ENCODE measurements at places on chromosomes 7 and 10. TPM values are rescaled to one million over a fixed set of nuclear protein-coding genes. Genes with fewer than 3 reads are reported as not detected.

INSYN2A gene
- total RNA-seq: 0.09 TPM

SSC4D gene
- total RNA-seq: 1.1 TPM

COL28A1 gene
- 0.28 TPM for total RNA-seq

FAM20C gene
- 22.7 TPM for total RNA-seq

LRIT2 gene
- total RNA-seq: not detected

PNLIPRP3 gene
- not detected for total RNA-seq

PON1 gene
- total RNA-seq: not detected

DNA sequence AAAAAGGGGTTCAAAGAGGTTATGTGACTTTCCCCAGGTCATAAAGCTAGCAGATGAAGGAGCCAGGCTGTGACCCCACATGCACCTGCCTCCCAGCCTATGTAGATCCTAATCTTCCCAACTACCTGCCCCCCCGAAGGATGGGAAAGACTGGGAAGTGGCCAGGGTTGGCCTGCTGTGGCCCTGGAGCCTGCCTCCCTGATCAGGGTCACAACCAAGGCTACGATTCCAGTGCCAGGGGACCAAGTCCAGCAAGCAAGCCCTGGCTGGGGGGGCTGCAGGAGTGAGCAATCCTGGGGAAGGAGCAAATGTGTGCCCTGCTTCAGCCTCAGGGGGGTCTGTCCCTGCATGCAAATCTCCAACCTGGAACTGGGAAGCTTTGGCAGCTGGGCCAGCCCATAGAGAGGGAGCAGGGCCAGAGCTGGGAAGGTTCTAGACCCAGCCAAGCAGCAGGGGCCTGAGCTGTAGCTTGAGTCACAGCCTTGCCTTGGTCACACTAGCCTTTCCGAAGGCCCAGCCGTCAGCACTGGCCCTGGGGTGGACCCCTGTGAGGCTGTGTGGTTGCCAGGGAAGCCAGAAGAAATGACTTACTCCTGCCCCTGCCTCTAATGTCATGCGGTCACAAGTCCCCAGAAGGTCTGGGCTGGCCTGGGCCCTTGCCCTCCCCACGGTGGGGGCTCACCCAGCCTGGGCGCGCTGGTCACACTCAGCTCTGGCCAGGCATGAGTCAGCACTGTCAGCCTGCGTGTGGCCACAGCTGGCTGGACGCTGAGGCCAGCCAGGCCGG lies 96.4 kb upstream of the ZMIZ1 start:
- DNase-seq: peak; percentile 50

DNA sequence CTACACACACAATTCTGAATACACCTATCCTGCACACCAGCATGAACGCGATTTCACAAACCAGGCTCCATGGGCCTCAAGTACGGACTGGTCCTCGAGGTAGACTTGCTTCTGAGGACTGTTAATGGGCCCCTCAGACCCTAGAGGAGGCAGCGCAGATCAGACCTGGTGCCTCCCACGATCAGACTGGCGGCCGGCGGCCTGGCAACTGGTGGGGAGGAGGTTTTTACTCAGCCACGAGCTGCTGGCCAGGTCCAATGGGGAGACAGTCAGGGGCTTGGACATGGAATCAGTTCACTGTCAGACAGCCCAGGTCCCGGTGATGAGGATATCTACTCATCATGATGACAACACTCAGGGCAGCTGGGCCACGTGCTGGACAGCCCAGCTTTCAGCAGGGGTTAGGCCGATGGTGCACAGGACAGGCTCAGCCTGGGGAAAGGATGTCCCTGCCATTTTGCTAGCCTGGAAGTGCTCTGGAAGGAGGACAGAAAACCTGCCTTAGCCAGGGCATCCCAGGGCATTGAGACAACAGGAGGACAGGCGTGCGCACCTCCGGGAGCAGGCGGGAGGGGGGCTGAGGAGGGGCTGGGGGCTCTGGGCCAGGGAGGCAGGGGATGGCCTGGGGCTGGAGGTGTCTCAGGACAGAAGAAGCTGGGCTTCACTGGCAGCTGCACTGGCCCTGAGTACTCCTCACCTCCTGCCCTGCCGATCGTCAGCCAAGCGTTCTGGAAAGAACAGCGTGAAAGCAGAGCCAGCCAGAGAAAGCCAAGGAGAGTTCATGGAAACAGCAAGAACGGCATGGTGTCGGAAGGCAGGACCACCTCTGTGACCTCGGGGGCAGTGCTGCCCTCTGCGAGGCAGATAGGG lies 48.0 kb upstream of the RASGEF1A start:
- no peak for DNase-seq

GRCh38 chr10:9596368-9596920 lies 1421.2 kb upstream of the CELF2 start:
- no peak for DNase-seq

GRCh38 chr10:79938728-79939406 lies 10.0 kb downstream of the SFTPD start:
- no peak for DNase-seq

- no peak for DNase-seq
Observed at GRCh38 chr7:100538348-100538653, 702 bp upstream of the AGFG2 start.

DNA sequence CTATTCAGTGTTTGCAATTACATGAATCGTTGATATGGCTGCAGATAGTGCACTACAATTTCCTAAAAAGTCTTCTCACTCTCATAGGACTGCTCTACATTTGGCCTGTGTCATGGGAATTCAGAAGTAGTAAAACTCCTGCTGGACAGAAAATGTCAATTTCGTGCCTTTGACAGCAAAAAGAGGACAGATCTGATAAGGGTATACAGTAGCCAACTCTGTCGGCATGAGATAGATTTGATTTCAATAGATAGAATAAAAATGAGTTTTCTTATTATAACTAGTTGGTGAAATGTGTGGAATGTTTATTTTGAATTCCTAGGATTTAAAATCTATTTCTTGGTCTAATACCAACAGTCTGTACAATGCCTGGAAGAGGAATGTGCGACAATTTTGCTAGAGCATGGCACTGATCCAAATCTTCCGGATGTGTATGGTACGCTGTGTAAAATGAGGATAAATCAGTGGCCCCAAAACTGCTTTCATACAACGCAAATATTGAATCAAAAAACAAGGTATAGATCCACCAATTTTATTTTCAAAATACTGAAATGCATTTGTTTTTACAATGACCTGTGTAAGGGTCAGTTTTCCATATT lies 133.5 kb upstream of the CDK13 start:
- DNase-seq: no peak

GRCh38 chr7:29480934-29481651 lies 82.5 kb upstream of the PRR15 start:
- no peak for DNase-seq

GRCh38 chr7:104894726-104895521 lies 119.1 kb upstream of the KMT2E start:
- no peak for DNase-seq

DNA sequence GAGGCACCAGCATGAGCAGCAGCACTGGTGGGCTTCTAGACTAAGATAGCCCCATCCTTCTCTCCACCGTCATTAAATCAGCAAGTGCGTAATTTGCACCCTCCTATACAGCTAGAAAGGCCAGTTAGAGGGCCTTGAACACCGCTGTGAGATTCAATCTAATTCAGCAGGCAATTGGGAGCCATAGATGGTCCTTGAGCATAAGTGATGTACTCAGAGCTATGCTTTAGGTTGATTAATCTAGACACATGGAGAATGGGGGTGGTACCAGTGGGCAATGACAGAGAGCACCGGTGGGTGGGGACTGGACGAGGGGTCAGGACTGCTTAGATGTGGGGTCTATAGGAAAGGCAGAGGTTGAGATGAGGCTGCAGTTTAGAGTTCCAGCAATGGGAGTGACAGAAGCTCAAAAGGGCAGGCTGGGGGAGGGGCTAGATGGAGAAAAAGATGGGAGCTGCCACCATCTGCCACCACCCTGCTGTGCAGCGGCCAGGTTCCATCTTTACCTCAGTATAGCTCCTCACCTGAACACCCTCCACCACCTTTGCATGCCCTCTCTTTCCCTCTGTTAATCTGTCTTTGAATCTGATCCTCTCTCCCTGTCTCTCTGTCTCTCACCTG lies 87.3 kb downstream of the C10orf105 start:
- no peak for DNase-seq

GRCh38 chr10:33229252-33229948 lies 105.1 kb downstream of the NRP1 start:
- DNase-seq: no peak

GRCh38 chr10:61840403-61840802 lies 61.1 kb upstream of the ARID5B start:
- DNase-seq: no peak

- no peak for DNase-seq
Observed at GRCh38 chr10:2414039-2414438, 653.3 kb upstream of the PFKP start.

DNA sequence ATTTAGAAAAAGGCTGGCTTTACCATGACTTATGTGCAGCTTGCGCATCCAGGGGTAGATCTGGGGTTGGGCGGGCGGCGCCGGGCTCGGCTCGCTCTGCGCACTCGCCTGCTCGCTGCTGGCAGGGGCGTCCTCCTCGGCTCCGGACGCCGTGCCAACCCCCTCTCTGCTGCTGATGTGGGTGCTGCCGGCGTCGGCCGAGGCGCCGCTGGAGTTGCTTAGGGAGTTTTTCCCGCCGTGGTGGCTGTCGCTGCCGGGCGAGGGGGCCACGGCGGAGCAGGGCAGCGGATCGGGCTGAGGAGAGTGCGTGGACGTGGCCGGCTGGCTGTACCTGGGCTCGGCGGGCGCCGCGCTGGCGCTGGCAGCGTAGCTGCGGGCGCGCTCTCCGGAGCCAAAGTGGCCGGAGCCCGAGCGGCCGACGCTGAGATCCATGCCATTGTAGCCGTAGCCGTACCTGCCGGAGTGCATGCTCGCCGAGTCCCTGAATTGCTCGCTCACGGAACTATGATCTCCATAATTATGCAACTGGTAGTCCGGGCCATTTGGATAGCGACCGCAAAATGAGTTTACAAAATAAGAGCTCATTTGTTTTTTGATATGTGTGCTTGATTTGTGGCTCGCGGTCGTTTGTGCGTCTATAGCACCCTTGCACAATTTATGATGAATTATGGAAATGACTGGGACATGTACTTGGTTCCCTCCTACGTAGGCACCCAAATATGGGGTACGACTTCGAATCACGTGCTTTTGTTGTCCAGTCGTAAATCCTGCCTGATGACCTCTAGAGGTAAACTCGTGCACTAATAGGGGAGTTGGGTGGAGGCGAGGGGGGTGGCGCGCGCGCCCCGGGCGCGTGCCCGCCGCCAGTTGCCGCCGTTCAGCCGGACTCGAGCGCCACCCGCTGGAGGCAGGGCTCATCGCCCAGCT lies at the start of gene HOXA5:
HOXA5 (minus strand) TSS at position 659 of the 927 bp plus-strand sequence; CDS start at position 585, 74 bp downstream.
- DNase-seq: peak; percentile 64

- DNase-seq: no peak
Observed at GRCh38 chr7:121420976-121421375, 24.9 kb upstream of the FAM3C start.

- no peak for DNase-seq
Observed at GRCh38 chr7:140235114-140235513, 58.3 kb upstream of the KDM7A start.

GRCh38 chr7:43757073-43757720 lies 1.3 kb upstream of the BLVRA start:
- DNase-seq: no peak

DNA sequence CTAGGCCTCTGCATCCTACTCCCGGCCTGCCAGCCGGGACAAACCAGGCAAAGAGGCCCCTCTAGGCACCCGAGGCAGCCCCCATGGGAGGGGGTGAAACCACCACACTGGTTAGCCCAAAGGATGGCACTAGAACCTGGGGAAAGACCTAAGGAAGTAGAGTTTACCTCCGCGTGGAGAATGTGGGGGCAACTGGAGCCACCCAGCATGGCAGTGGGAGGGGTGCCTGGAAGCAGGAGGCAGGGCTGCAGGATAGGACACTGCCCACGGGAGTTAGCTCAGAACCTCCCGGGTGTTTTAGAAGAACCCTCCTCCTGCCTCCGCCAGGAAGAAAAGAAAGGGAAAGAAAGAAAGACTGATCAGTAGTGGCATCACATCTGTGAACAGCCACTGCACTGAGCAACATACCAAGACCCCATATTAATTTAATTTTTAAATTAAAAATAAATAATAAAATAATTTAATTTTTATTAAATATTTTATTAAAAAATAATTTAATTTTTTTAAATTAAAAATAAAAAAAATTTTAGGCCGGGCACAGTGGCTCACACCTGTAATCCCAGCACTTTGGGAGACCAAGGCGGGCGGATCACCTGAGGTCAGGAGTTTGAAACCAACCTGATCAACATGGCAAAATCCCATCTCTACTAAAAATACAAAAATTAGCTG lies 11.2 kb downstream of the AIFM2 start:
- DNase-seq: no peak

DNA sequence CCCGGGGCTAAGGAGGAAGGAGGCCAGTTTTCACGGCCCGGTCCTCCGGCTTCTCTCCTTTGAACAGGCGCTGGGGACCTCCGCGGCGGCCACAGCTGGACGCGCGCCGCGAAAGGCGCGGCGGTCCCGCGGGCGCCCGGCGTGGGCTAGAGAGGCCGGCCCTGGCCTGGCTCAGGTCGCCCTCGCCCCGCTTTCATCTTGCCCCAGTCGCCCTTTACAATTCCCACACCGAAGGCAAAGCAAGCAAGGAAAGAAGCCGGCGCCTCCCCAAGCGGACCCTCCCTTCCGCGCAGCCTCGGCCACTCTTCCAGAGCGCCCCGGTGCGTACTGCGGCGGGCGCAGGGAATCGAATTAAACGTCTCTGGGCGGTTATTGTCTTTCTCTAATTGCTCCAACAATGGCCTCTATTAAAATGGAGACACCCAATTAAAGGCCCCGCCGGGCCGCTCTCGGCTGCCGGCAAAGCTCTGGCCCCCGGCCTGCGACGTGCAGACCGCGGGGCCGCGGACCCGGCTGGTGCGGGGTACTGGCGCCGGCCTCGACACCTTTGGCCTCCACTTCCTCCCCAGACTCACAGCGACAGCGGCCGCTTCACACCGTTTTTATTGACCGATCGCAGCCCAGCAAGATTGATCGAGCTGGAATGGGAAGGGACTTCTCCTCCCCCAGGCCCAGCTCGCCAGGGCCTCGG lies 4.5 kb upstream of the GATA3 start:
- no peak for DNase-seq

DNA sequence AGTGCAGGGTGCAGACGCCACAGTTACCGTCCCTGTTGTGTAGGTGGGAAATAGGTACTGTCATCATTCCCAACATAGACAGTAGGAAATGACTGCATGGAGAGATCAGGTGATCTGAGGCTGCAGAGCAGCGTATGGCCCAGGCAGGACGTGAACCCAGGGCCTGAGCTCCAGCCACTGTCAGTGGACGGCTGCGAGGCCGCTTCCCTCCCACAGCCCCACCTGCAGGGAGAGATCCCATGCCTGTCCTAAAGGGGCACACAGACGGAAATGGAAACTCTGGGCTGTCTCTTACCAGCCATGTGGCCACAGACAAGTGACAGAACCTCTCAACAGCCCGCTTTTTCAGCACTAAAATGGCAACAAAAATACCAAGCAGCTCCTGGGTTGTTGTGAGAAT lies 44.5 kb upstream of the MNX1 start:
- no peak for DNase-seq

GRCh38 chr10:77666821-77667220 lies 29.2 kb upstream of the KCNMA1 start:
- DNase-seq: no peak

GRCh38 chr10:102450124-102450373 lies 1.3 kb downstream of the C10orf95 start:
- DNase-seq: no peak

All from neural crest cell (in vitro differentiated cells).